Tracheal epithelial cell (primary cell): ENCODE measurements at places on chromosomes 11 and 22. TPM values are rescaled to one million over a fixed set of nuclear protein-coding genes. Genes with fewer than 3 reads are reported as not detected.

The MICAL3 gene
- 14.3 and 24.1 TPM in 2 replicates for total RNA-seq

The SAAL1 gene
- 13.0 and 15.3 TPM in 2 replicates for total RNA-seq

The MOB2 gene
- 32.4 and 34.5 TPM in 2 replicates for total RNA-seq

The TNNI2 gene
- not detected in 2 replicates for total RNA-seq

The OTOG gene
- under 0.01 TPM in 1 of 2 replicates, not detected in the other for total RNA-seq

The ATG16L2 gene
- 2.8 and 10.8 TPM in 2 replicates for total RNA-seq

The ACTN3 gene
- total RNA-seq = not detected in 2 replicates

The SLN gene
- total RNA-seq = 1.4 TPM in 1 of 2 replicates, not detected in the other

The C11orf65 gene
- total RNA-seq = 0.43 and 1.2 TPM in 2 replicates

The NLRX1 gene
- 24.5 and 27.0 TPM in 2 replicates for total RNA-seq

The SPDYC gene
- total RNA-seq = not detected in 2 replicates

The OVOL1 gene
- 8.1 and 61.7 TPM in 2 replicates for total RNA-seq

The TUBA8 gene
- total RNA-seq = not detected in 2 replicates

The RAPSN gene
- 0.24 TPM in 1 of 2 replicates, not detected in the other for total RNA-seq

The ACRV1 gene
- total RNA-seq = under 0.01 TPM in 1 of 2 replicates, not detected in the other
